Right kidney (tissue), 9 donors: ENCODE measurements at places on chromosomes 7 and 10.

DNA sequence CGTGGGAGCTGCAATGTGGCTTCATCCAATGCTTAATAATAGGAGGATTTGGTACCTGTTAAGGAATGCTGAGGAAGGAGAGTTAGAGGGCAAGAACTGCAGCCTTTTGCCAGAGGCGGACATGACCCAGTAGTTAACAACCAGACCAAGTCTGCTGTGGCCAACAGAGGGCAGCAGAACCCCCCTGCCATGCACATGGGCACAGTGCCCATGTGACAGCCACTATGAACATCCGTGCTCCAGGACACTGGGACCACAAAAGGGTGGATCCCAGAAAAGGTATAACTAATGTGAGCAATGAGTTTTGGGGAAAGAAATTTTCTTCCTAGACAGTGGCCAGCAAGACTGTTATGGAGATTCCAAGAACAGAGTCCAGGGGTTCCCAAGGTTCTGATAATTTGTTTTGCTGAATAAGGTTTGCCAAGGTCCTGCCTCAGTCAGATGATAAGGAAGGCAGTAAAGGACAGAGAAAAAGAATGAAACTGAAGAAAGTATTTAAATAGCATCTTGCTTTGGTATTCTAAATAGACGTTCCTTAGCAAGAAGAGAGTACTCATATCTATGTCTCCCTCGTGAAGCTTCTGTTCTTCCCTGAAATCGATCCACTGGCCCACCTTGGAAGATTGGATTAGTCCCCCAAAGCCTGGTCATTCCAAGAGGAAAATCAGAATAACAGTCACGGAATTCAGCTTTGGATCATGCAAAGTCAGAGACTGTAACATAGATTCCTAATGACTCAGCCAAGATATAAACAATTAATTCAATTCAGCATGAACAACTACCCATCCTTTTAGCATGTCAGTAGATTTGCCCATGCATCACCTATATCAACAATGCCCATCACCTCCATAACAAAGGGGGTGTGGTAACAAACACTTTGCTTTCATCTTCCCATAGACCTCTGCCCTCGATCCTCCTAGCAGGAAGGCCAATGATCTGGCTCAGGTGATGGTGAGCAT, 56.0 kb downstream of the LGI1 start:
- DNase-seq: no peak

DNA sequence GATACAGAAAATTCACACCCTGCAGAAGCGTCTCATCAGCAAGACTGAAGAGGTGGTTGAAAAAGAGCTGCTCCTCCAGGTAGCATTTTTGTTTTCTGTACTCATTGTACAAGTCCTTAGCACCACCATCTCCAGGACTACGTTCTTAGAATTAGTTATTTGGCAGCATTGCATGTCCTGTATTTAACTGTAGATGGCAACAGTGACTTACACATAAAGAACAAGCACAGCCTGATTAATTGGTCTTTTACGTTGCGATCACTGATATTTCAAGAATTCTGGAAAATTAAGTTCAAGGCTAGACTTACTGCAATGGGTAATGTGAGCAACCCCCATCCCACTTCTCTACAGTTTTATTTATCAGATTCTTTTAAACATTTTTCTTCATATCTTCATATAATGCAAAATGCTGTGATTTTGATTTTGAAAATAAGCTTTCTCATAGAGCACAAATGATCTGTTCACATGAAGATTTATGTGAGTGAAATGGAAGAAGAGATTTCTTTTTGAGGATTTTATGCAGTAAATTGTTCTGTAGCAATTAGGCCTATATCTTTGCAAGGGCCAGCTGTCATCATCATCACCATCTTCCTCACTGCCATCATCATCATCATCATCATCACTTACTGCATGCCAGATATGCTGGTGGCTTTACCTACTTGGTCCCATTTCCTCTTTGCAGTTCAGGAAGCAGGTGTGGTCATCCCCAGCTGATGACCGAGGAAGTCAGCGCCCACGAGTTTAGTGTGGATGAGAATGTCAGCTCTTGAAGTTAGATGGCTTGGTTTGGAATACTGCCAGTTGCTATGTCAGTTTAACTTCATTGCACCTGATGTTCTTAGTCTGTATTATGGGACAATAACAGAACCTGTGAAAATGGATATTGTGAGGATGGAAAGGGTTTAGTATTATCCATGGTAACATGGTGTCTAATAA, 53.4 kb downstream of the CFAP58 start:
- no peak for DNase-seq

- no peak for DNase-seq
Observed at GRCh38 chr7:50207686-50208255, 96.7 kb upstream of the IKZF1 start.

DNA sequence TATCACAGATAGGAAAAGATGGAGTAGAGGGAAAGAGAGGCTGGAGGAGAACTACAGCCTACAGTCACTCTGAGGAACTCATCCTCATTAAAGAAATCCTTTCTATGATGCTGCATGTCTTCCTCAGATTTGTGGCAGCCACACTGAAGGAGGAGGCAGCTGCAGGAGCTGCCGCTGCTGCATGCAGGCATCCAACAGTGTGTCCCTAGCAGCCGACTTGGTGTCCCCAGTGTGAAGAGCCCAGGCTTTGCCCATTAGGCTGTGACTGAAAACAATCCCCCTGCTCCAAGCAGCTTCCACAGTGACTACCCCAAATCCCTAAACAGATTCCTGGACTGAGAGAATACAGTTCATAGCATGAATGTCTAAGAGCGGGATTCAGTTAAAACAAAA, 23.1 kb downstream of the SKIDA1 start:
- DNase-seq: peak; percentile 48

- DNase-seq: no peak
Observed at GRCh38 chr7:134452991-134453473, 5.9 kb downstream of the AKR1B1 start.

- DNase-seq: no peak
Observed at GRCh38 chr10:50456719-50457118, 167.0 kb downstream of the SGMS1 start.

- no peak for DNase-seq
Observed at GRCh38 chr10:78225594-78225993, 191.9 kb downstream of the RPS24 start.

GRCh38 chr7:100785878-100786277, 41.4 kb downstream of the EPHB4 start:
- DNase-seq: no peak

GRCh38 chr10:71770789-71771188, 2.5 kb downstream of the VSIR start:
- no peak for DNase-seq

DNA sequence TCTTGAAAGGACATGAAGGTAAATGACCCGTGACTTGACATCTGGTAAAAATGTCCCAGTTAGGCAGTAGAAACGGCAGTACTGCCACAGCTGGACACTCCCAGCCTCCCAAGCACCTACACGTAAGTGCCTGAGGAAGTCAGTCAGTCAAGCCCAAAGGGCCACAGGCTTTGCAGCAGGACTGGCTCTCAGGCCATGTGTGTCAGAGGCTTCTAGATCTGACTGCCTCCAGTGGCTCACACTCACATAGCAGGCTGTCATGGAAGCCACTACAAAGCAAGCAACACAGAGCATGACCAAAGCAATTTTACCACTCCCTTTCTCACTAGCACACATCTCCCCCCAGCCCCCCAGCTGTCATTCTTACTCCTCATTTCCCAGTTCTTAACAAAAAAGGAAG, 17.8 kb upstream of the CCNJ start:
- DNase-seq: no peak

GRCh38 chr7:844043-844442, 11.8 kb downstream of the SUN1 start:
- no peak for DNase-seq

- DNase-seq: peak; percentile 66
Observed at GRCh38 chr10:124717911-124718741, 26.1 kb downstream of the FAM53B start.

GRCh38 chr10:89846786-89847185, 145.4 kb downstream of the KIF20B start:
- no peak for DNase-seq

GRCh38 chr10:116840389-116841075, 8.8 kb upstream of the ENO4 start:
- DNase-seq: no peak

GRCh38 chr10:51080311-51081006, 6.2 kb downstream of the PRKG1 start:
- no peak for DNase-seq

DNA sequence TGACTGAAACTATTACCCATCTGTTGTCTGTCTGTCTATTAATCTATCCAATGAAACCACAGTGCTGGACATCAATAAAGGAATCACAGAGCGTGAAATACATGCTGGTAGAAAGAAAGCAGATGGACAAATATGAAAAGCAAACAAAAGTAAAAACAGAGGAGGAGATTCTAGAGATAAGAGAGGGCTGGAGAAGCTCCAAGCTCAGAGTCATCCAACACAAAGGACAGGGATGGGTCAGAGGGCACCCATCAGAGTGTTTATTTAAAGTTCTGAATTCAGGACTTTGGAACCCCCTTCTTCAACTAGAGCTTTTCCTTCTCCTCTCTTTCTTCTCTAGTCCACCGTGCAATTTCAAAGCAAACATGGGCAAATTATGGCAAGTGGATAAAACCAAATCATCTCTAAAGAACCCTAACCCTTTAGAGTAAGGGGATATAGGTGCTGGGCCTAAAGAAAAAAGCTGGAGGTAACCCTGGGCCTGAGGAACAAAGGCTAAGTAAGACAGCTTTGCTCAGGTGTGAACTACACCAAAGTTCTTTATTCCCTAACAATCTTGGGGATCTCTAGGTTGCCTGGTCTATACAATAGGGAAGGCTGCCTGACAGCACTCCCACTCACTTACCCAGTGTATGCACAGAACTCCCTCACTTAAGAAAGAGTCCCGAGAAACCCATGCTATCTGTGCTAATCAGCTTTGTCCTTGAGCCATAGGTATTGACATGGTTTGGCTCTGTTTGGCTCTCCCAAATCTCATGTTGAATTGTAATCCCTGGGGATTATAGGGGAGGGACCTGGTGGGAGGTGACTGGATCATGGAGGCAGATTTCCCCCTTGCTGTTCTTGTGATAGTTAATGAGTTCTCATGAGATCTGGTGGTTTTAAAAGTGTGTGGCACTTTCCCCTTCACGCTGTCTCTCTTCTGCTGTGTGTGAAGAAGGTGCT, 97.0 kb downstream of the BAMBI start:
- no peak for DNase-seq

- no peak for DNase-seq
Observed at GRCh38 chr10:102946992-102947391, 28.9 kb downstream of the CNNM2 start.

DNA sequence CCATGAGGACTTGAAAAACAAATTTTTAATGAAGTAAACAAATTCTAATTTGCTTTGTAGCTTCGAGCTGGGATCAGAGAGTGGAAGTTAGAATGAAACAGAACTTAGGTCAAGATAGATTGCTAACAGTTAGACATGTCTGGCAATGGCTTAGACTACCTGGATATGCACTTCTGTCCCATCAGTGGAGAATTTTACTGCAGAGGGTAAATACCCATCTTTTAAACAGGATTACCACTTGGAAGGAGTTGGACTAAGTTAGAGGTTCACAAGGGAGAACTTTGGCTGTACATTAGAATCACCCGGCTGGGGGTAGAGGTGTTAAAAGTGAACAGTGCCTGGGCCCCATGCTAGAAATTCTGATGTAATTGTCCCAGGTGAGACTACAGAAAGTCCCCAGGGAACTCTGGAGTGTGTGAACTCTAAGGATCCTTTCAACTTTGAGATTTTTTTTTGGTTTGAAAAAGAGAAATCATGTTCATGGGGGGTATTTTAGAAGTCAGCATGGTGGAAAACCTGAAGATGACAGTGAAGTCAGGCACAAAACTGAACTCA, 35.5 kb downstream of the ENTPD1 start:
- no peak for DNase-seq

- DNase-seq: no peak
Observed at GRCh38 chr7:2607923-2608904, 23.6 kb upstream of the TTYH3 start.

GRCh38 chr10:60270426-60270825, 119.2 kb downstream of the ANK3 start:
- DNase-seq: no peak

- no peak for DNase-seq
Observed at GRCh38 chr10:60613434-60613833, 164.8 kb upstream of the CDK1 start.

DNA sequence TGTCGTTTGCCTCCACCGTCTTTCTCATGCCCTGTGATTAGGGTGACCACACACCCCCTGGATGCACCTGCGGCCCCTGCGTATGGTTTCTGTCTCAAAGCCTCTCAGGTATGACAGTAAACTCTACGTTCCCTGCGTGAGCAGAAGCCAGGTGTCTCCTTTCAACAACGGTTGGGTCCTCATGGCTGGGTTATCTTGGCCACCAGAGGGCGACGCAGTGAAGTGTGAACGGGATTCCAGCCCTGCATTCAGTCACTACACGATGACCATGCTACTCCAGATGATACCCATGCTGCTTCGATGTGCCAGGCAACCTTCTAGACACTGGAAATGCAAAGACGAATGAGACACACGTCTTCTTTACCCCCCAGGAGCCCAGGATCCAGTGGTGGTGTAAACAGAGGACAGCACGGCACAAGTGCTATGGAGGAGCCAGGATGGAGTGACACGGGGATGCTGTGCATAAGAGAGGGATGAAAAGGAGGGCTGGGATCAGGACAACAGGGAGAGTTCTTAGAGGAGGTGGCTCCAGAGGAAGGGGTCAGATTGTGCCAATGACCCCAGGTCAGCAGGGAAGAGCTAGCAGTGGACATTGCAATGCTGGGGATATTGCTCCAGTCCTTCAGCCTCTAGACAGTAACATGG, 228.1 kb upstream of the PFKP start:
- DNase-seq: no peak

DNA sequence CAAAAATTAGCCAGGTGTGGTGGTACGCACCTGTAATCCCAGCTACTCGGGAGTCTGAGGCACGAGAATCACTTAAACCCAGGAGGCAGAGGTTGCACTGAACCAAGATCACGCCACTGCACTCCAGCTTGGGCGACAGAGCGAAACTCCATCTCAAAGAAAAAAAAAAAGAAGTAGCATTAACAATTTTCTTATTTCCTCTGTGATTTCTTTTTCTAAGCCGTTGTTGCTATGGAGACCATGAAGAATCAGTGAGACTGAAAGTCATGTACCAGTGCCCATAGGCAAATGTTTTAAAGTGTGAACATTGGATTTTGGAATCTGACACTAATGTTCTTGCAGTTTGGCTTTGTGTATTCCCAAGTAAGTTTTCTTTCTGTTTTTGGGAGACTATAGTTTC, 18.4 kb upstream of the MAP3K8 start:
- no peak for DNase-seq

GRCh38 chr7:46613116-46613515, 692.0 kb upstream of the IGFBP3 start:
- DNase-seq: no peak

DNA sequence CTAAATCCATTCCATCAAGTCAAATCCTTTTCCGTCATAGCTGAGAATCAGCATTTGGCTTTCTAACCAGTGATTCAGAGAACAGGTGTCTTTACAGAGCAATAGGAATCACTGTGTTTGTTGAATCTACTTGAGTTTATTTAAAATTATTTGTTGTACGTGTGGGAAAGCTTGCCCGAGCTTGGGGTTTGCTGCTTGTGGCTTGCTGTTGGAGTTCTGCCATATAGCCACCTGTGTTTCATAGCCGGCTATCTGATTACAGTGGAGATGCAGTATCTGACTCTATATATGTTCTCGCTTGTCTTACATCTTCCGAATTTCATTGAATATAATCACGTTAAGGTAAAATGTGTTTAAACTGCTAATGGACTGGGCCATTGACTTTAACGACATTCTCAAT, 274.3 kb upstream of the MKI67 start:
- no peak for DNase-seq

GRCh38 chr7:30459591-30460245, 18.9 kb downstream of the NOD1 start:
- no peak for DNase-seq

GRCh38 chr7:34487391-34488115, 170.5 kb upstream of the NPSR1 start:
- DNase-seq: no peak
